Right lobe of liver (tissue), 6 donors: ENCODE measurements at places on chromosomes 5 and 9.

DNA sequence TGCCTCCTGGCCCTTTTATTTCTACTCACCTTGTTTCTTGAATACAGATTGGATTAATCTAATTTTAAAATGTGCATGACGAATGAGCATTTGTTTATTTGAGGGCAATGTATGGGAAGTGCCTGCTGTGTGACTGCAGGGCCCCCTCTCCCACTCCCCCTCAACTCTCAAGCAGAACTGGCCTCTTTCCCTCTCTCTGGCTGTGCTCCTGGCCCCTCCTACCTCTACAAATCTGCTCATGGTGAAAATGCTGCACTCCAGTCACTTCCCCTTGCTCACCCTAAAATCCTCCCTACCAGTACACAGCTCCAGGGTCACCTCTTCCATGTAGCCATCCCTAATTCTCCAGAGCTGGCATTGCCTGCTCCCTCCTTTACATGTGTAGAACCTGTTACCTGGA is 17.2 kb upstream of the NDST1 start:
- DNase-seq, result no peak

GRCh38 chr9:80937645-80938044 is 751.7 kb downstream of the TLE1 start:
- DNase-seq, result no peak

DNA sequence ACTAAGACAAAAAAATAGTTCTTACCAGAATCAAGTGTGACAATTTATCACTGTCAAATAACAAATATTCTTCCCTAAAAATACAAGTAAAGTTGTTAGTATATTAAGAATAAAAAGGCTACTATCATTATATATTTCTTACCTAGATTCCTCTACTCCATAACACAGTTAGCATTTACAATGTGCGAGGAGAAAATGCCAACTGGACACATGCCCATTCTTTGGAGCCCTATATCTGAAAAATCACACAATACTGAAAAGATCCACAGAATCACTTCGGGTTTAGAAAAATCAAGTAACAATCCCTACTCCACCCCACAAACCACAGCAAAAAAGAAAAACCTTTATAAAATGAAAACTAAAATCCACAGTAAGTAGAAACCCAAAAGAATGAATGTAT is 70.9 kb downstream of the PKD2L2 start:
- no peak for DNase-seq

- no peak for DNase-seq
Measured at GRCh38 chr5:103410172-103410571, 151.6 kb downstream of the MACIR start.

GRCh38 chr9:18675973-18676372 is 202.0 kb downstream of the ADAMTSL1 start:
- DNase-seq, result no peak

DNA sequence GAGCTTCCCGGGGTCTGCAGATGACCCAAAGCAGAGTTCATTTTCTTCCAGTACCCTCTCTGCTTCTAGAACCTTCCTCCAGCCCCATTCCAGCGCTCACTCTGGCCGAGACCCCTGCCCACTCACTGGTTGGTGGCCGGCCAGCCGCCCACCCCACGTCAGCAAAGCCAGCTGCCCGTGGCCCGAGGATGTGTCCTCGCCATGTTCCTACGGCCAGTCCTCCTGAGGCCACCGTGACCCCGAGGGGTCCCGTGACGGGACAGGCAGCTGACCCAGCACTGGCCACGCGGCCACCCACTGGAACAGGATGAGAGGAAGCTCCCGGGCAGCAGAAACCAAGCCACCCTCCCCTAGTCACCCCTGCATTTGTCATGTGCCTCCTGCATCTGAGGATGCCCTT is 39.1 kb upstream of the SLC6A19 start:
- DNase-seq, result peak; percentile 52

- no peak for DNase-seq
Measured at GRCh38 chr5:28473531-28474107, 1435.2 kb upstream of the CDH9 start.

DNA sequence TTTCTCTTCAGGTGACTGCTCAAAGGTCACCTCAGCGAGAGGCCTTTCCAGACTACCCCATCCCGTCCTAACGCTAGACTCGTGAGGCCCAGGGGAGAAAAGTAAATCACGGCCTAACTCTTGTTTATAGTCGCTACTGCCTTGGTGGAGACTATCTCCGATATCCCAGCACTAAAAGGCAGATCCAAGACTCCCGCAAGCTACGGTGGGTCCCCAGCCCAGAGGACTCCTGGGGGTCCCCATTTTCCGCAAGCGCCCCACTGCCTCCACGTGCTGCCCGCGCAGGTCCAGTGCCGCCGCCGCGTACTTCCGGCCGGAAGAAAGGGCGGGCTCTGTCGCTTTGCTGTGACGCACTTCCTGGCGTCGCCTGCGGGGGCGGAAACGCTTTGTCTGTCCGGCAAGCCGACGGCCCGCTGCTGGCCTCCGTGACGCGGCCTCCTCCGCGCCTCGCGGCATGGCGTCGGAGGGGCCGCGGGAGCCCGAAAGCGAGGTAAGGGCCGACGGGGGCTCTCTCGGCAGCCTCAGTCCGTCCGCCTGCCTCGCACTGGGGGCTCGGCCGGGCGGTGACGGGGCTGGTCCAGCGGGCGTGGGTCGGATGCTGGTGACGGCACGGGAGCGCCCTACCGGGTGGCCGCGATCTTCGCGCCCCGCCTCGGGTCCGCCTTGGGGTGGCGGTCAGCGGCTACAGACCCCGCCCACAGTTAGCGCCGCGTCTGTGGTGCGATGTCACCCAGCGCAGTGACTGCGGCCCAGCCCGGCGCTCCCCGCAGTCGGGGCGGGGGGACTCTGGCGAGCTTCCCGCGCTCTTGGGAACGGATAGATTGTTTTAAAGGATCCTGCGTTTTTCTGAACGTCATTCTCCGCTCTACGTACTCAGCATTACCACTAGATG is at the start of gene SECISBP2:
Gene SECISBP2 (plus strand): TSS at position 378 of the 892 bp plus-strand sequence. CDS start 77 bp downstream, at position 455.
- peak; percentile 98 for DNase-seq

GRCh38 chr5:1765880-1766235 is 33.8 kb downstream of the MRPL36 start:
- peak; percentile 7 for DNase-seq

DNA sequence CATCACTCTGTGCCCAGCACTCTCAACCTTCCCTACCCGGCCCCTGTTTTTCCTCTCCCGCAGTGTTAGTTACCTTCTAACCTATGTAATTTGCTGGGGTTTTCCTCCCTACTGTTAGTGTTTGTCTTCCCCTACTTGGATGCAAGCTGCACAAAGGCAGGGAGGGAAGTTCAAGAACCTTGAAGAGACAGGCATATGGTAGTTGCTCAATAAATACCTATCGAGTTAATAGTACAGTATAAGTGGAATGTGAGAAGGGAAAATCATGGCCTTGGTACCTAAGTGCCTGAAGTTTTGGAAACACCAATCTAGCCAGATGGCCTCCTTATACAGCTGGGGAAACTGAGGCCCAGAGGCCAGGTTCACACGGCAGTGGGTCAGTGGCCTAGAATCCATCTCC is 24.2 kb downstream of the PDGFRB start:
- no peak for DNase-seq

- no peak for DNase-seq
Measured at GRCh38 chr5:24623031-24623430, 21.7 kb downstream of the CDH10 start.

DNA sequence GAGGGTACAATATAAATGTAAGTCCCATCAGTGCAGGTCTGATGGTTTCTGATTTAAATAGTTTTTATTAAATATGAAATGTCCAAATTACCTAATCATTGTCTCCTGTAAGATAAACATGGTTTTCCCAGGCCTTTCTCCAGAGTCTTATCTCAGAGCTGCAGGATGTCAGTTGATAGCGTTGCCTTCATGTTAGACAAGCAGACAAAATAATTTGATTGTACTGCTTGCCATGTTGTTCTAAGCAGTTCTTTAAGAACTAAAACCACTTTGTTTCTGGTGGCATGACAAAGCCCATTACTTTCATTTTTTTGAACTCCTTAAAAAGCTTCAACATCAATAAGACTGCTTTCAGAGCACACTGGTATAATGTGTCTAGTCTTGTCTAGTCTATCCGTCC is 1073.5 kb downstream of the MAT2B start:
- DNase-seq, result no peak

DNA sequence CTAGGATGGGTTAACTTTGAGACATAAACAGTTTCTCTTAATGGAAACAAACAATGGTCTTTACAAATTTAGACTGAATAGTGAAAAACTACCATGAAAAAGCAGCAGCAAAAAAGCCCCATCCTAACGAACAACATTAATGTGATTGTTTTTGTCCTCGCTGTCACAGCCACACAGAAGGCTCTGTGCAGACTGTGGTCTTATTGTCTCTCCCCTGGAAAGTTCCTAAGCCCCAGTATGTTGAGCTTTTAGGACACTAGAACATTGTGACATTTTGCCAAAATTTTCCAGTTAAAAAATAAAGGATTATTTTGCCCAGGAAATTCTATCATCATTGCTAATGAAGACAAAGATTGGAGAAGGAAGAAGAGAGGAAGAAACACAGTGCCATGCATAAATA is 12.6 kb upstream of the SOWAHA start:
- no peak for DNase-seq

DNA sequence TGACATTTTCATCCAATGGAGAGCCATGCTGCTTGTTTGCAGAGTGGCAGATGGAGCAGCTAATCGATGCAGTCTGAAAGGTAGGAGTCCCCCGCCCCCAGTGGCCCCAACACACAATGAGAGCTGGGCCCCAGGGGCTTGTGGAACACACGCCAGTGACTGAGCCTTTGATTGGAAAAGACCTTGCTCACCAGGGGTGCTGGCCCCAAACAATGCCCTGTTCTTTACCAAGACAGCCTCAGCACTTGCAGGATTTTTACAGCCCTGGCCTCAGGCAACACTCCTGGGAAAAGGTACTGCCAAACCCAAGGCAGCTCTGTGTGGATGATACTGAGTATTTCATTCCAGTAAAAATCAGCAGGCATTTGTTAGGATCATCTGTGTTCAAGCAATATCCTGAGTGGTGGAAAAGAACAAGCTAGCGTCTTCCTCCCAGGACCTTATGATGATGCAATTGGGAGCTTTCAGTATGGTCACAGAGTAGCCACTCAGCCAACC is 276.8 kb upstream of the CLINT1 start:
- no peak for DNase-seq

DNA sequence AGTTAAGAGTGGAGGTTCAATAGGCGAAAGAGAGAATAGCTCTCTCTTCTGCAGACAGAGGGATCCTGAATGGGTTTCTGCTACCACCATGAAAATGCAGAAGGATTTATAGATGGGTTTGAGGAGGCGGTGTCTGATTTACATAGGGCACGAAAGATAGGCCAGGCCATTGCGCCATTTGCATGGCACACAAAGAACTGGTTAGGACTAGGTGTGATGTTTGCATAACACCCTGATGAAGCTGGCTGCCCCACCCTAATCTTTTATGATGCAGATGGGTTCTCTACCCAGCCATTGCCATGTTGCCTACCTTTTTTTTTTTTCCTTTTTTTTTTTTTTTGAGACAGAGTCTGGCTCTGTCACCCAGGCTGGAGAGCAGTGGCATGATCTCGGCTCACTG is 51.4 kb upstream of the PDZD2 start:
- no peak for DNase-seq

- no peak for DNase-seq
Measured at GRCh38 chr5:96093340-96093739, 131.7 kb upstream of the ELL2 start.

DNA sequence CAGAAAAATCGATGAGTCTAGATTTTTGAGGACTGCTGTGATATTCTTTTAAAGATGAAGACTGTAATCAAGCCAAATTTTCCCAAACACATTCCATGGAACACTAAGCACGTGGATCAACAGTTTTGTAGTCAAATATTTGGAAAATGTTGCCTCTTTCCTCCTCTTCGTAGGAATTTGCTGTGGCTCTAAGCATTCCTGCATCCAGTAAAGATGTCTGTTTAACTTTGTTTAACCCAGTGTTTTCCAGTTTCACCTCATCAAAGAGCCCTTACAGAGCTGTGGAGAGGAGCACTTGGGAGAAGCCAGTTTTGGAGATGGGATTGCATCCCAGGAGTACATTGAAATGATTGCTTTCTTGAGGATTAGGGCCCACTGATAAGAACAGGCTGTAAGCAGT is 58.9 kb downstream of the INSYN2B start:
- DNase-seq, result no peak

GRCh38 chr5:135489466-135490244 is 37.5 kb upstream of the TIFAB start:
- no peak for DNase-seq

DNA sequence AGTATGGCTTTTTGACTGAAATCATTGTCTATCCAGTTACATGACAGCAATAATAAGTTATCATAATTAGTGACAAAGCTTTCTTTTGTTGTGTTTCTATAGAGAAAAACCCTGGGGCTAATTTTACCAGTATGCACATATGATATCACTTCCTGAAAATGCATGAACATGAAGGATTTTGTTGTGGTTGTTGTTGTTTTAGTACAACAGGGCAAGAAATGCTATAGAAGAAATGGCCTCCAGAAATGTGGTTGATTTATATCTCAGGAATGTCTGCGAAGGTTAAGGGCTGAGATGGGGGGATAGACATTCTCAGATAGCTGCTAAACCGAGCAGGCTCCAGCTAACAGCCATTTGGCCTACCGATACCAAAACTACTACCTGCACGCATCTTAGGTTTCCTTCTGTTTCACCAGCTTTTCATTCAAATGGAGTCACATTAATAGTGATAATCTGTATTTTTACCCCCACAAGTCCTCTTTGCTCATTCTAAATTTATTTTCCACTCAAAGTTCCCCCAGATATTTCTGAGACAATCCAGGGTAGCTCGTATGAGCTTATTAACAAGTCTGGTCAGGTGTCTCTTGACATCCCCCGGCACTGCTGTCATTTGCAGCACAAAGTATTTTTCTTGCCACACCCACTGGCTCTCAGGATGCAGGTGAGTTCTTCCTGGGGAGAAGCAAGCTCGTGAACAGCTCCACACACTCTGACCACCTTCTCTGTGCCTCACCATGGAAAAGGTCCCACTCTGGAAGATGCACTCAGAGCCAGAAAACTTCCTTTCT is 232.4 kb upstream of the GAS1 start:
- no peak for DNase-seq

- DNase-seq, result no peak
Measured at GRCh38 chr5:180394031-180394636, 41.0 kb upstream of the GFPT2 start.

- no peak for DNase-seq
Measured at GRCh38 chr5:93677359-93677891, 64.0 kb downstream of the POU5F2 start.

DNA sequence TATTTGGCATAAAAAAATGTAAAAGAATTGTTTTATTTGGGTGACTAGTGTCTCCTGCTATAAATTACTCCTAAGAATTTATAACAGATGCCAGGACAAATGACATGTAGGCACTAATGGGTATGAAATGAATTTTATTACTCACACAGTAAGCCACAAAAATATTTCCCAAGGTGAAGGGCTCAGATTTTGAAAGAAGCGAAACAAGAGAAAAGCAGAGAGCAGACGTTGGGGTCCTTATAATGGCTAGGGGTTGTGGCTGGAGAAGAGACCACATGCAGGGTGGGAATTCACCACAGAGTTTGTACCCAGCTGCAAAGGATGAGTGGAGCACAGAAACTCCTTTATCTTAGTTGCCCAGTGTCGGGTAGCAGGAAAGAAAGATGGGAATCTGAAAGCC is 45.0 kb upstream of the PRR16 start:
- no peak for DNase-seq

- DNase-seq, result no peak
Measured at GRCh38 chr9:83511051-83511450, 27.1 kb downstream of the FRMD3 start.

GRCh38 chr9:119662329-119662728 is 293.1 kb upstream of the BRINP1 start:
- DNase-seq, result no peak

- no peak for DNase-seq
Measured at GRCh38 chr9:133371261-133371711, 4.6 kb downstream of the SURF4 start.
